ENCODE measurements at places on chromosomes 5 and 9. TPM values are rescaled to one million over a fixed set of nuclear protein-coding genes. Genes with fewer than 3 reads are reported as not detected.

FOXD4L6 gene
- not detected for total RNA-seq

DNA sequence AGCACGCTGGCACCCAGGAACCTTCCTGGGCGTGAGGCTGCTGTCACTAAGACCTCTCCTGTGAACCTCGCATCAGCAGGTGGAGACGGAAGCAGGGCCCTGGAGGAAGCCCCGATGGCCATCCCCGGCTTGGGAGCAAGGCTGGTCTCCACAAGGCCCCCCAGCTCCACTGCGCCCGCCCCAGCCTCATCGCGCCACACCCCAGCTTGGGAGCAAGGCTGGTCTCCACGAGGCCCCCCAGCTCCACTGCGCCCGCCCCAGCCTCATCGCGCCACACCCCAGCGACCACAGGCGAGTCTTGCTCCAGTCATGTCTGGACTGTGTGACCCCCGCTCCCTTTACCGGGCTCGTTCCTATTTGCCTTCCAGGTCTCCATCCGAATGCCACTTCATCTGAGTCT lies 11.0 kb downstream of the QSOX2 start:
- DNase-seq: no peak

- no peak for DNase-seq
Measured at GRCh38 chr5:158534203-158534602, 565.5 kb downstream of the EBF1 start.

DNA sequence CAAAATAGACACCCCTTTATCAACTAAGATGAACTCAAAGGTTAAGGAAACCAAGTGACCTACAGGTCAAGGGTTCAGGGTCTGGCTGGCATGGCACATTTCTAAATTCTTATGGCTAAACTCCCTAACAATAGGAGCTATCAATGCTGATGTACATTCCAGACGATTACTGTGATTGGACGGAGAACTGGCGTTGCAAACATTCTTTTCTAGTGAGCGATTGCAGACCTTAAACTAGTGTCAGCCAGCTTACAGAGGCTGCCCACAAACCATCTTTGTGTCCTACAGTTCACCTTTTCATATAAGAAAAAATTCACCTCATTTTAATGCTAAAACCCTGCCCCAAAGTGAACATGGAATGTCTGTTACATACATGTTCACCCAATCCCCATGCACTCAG lies 382.9 kb downstream of the MAT2B start:
- DNase-seq: no peak

GRCh38 chr5:109688630-109688969 lies 1.1 kb upstream of the MAN2A1 start:
- DNase-seq: no peak

GRCh38 chr9:98291820-98292219 lies 36.4 kb upstream of the TBC1D2 start:
- peak; percentile 62 for DNase-seq

DNA sequence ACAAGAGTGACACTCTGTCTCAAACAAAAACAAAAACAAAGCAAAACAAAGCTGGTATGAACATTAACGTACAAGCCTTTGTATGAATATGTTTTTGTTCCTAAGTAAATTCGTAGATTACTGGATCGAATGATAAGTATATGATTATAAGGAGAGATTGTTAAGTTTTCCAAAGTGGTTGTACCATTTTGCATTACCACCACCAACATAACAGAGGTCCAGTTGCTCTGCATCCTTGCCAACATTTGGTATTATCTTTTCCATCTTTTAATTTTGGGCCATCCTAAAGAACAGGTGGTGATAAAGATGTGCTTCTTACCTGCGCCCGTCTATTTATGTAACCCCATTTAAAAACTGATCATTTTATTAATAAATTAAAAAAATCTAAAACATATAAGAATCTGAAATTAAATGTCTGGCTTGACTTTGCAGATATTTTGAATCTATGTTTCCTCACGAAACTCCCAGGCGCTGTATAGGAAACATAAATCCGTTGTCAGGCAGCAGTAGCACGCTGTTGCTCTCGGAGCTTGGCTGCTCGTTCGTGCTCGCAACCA lies 593 bp upstream of the NAA35 start:
- no peak for DNase-seq

- no peak for DNase-seq
Measured at GRCh38 chr5:96726802-96727201, 64.6 kb downstream of the CAST start.

DNA sequence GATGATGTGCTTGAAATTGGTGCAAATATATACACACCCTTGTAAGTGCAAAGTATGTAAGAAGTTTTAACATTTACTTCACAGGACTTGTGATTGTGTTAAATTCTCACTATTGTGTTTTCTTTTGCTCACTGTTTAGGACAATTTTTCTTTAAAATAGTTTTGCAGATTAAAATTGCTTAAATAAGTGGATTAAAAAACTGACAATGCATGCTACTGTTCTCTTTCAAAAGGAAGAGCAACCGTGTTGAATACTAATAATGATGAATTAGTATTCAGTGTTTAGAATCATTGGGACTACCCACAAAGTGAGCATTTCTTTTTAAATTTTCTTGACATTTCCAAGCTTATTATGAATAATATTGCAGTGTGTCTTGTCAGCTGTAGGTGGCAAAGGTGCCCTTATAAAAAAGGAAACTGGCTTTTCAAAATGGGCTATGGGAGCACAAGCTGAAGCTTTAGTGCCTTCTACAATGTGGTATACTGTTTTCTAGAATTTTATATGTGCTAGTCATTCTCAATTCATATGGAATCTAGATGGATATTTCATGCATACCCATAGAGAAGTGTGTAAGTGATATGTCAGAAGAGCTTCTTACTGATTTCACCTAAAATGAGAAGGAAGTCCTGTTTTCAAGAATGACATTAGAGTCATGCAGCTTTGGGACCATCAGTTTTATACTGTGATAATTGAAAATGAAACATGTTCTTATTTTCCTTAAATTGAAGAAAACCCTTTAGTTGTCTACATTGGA lies 35.4 kb downstream of the SREK1 start:
- no peak for DNase-seq

DNA sequence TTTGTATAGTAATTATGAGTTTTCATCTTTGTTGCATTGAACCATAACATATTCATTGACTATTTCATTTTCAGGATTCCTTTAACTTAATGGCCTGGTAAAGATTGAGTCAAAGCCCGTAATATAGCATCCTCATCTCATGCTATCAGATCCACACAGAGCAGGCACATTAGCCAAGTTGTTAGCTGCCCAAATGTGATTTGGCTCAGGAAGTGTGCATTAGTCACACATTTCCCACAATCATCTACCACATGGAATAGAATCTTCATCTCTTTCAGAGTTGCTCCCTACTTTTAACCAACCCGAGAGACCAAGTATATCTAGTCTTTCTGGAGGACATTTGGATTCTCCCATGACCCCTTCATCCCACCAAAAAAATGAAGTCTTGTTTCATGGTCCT lies 481.0 kb upstream of the PTGER4 start:
- no peak for DNase-seq

DNA sequence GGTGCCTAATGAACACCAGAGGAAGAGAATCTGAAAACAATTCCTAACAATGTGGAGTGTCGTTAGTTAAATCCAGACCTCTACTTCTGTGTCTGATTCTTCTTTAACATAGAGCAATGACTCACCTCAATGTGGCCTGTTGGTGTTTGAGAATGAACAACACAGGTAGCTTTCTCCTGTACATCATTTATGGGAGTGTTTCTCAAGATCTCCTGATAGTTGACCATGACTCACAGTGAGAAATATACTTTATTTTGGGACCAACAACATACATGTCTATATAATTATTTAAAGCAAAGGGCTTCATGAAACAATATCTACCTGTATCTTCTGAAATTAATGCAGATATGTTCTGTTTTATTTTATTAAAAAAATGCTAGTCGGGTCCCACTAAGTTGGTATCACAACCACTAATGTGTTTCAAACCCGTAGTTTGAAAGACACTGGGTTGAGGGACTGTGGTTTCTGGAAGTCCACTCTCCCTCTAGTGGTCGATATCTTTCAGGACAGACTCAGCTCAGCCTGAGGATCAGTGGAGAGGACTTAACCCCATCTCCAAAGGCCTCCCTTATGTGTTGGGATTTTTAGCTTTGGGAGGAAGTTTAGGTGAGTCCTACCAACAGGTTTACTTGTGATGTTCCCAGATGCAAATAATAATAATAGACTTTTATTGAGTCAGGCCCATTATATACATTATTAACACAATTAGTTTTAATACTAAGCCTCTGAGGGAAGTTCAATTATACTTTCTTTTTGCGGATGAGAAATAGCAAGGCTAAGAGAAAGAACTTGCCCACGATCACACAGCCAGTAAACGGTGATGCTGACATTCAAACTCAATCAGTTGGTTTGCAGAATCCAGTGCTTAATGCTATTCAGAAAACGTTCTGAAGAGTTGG lies 70.0 kb upstream of the KLF9 start:
- no peak for DNase-seq

DNA sequence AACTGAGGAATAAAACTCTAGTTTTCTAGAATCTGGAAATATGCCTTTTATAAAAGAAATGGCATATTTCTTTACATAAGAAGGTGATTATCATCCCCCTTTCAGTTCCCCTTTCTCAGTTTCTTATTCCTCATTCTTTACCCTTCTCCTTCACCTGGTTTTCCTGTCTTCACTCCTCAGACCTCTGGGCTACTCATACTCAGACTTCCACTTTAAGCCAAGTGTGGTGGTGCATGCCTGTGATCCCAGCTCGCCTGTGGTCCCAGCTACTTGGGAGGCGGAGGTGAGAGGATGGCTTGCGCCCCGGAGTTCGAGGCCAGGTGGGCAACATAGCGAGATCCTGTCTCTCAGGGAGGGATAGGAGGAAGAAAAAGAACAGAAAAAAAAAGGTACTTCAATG lies 57.2 kb downstream of the RANBP6 start:
- no peak for DNase-seq

DNA sequence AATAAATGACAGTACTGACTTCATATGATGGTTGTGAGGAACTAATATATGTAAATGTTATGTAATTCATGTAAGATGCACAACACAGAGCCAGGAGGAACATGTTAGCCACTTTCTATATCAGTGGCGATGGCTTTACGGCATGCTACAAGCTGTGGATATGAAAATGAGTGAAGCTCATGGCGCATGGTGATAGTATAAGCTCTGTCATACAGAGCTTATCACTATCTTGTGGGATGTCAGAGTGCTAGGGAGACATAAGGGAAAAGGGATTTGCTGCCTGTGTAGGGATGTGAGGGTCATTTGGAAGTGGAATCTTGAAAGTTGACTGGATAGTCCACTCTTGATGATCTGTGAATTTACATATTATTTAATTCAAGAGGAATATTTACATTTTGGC lies 13.6 kb downstream of the CPEB4 start:
- DNase-seq: no peak

Data from mesenteric fat pad (tissue), 1 donor.